Stimulated activated CD4-positive, alpha-beta T cell treated with anti-CD3 and anti-CD28 coated beads, Interleukin-15, amount 100 ng/mL, for 1 hour (primary cell): ENCODE measurements at places on chromosomes 3 and 15.
A peak's percentile ranks its signal among the peaks of the same experiment; 100 is the strongest.

GRCh38 chr3:46558184-46559043 is 7.7 kb downstream of the LRRC2 start:
- peak; percentile 28 for DNase-seq

- no peak for DNase-seq
Observed at GRCh38 chr15:57518779-57519405, 72.8 kb upstream of the MYZAP start.

- DNase-seq = no peak
Observed at GRCh38 chr3:164417955-164418354, 660.3 kb downstream of the SI start.

DNA sequence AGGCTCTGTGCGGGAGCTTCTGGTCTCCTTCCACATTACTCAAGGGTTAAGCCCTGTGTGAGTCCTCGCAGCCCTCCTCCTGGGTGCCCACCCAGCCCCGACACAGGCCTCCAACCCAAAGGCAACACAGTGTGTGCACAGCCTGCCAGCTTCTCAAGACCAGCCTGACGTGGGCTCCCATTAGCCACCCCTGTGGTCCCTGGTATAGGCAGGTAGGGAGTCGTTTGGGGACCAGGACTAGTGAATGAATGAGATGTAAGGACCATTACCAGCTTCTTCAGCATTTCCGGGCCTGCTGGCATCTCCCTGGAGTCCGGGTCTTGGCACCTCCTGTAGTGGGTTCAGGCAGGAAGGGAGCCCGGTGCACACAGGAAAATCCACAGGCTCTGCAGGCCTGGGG is 20.2 kb upstream of the PLXNA1 start:
- DNase-seq = no peak

DNA sequence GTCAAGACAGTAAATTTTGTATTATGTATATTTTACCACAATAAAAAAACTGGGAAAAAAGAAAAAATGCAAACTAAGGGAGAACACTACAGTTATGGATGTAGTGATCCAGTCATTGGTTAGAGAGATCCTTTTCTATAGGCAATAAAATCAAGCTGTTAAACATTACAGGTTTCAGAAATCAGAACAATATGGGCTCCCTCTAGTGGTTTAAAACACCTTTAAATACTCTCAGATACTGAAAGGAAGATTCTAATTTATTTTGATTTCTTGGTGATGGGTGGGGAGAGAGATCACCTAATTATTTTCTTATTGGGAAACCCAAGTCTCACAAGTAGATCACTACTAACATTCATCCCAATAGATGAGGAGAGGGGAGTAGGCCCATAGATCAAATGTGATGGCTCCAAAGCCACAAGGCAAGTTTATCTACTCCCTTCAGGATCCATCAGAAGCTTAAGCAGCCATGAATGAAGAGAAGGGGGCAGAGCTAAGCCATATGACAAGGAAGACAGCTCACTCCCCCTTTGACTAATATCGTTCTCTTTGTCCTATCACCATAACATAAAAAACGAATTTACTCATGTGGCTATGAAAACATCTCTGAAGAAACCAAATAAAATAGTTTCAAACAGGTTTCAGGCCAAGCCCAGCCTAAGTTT is 118.6 kb downstream of the ANO10 start:
- no peak for DNase-seq

- no peak for DNase-seq
Observed at GRCh38 chr3:72113964-72114363, 329.0 kb upstream of the PROK2 start.

DNA sequence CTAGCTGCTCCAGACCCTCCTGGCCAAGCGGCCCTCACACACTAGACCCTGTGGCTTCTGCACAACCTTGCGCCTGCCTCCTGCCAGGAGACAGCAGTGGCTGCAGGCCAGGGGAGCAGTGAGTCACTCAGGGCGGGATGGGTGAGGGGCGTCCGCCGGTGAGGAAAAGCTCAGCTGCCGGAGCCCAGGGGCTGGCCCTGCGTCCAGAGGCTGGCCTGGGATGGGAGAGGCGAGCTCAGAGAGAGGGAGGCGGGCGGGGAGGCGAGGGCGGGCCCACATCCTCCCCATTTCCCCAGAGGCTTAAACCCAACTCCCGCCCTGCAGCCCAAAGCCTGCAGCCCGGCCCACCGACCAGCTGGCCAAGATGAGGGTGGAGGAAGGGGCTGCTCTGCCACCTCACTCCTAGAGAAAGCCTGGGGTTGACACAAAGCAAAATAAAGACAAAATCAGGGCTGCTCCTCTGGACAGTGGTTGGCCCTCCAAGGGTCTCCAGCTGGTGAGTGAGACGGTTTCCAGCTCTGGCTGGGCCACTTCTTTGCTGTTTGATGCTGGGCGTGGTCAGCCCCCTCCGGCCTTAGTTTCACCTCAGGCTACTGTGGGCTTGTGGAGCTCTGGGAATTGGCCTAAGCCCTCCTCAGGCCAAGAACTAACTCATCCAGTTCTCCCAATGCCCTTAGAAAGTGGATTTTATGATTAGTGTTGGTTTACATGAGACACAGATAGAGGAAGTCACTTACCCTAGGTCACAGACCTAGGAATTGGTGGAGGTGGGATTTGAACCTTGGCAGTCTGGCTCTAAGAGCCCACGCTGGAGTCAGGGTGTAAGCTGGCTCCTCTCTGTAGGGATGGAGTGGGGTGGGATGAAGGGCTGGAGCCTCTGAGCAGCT is 50.6 kb downstream of the IQSEC1 start:
- no peak for DNase-seq

DNA sequence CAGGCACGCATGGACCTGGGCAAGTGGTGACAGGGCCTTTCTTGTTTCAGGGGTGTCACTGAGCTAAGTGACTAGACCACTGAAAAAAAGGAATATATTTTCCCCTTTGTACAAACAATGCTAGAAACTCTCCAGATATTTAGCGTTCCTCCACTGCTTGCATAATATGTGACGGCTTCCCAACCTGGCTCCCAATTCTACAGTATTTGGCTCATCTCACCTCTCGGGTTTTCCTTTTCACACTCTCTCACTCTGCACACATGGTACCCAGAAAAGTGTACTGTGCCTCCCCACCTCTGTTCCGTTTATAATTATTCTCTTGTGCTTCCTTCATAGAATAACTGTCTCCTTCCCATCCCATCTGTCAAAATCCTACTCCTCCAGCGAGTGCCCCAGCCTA is 140.5 kb upstream of the KLHL25 start:
- DNase-seq = no peak

GRCh38 chr3:72270072-72270681 is 485.2 kb upstream of the PROK2 start:
- no peak for DNase-seq

- DNase-seq = no peak
Observed at GRCh38 chr3:139267300-139268246, 76.2 kb upstream of the MRPS22 start.

DNA sequence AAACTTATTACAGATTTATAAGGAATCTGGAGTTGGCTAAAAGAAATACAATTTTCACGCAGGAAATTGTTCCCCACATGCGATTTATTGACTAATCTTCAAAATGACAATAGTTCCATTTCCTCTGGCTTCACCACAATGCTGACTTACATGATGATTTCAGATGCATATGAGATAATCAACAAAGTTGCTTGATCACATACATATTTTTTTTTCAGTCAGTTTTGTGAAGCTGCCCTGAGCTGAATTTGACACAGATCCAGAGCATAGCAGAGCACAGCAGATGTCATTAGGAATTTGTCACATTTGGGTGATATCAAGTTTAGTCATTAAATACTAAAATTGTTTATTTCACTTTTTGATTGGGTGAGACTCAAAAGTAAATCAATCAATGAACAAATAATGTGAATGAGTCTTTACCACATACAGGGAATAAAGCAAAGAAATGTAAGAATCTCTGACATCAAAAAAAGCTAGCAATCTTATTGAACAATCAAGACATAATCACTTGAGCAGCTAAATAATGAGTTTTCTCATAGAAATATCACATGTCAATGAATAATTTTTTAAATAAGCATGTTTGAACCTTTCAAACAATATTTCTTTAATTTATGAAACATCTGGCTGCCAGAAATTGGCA is 18.3 kb downstream of the CPB1 start:
- DNase-seq = no peak

DNA sequence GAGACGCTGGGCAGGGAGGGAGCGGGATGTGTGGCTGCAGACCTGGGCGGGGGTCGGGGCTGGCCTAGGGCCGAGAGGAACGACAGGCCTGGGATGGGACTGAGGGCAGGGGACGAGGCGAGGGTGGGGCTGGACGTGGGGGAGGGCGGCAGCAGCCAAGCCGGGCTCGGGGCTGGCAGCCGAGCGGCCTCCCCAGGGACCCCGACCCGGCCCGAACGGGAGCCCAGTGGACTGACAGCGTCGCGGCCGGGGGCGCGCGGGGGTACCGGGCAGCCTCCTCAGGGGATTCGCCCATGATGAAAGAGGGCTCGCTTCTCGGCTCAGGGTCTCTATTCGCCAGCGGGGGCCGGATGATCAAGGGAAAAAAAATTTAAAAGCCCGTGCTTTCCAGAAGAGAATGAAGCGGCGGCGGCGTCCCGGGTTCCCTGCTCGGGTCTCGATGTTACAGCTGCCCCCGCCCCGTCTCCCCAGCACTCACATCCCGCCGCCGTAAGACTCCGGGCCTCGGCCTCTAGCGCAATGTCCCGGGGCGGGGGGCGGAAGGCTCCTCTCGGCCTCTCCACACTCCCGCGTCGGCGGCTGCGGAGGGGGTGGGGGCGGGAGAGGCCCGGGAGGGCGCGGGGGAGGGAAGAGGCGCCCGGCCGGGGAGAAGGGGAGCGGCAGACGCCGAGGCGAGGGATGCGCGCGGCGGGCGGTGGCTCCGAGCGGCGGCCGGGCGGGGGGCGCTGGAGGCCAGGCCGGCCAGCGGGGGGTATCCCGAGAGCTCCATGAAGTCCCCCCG is 4.3 kb downstream of the PTH1R start:
- DNase-seq = no peak

DNA sequence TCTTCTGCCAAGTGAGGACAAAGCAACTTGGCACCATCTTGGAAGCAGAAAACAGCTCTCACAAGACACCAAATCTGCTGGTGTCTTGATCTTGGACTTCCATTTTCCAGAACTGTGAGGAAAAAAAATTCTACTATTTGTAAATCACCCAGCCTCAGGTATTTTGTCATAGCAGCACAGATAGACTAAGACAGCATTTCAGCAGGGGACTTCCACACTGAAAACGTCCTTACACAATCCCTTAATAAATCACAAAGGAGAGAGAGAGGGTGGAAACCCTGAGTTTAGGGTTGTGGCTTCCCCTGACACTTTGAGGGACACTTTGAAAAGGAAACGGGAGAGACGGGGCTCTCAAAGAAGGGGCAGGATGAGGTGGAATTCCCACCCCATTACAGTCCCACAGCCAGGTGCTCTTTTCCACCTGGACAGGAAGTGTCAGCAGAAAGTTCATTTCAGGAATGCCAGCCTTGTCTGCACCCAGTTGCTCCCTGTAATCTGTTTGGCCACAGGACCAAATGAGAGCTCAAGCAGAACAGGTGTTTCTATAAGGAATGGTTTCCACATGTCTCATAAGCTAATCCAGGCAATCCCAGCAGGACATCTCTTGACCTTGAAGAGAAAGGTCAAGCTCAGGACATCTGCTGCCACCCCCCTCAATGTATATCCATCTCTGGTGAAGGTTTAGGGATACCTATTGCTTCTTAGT is 51.3 kb downstream of the MYLK start:
- DNase-seq = no peak

DNA sequence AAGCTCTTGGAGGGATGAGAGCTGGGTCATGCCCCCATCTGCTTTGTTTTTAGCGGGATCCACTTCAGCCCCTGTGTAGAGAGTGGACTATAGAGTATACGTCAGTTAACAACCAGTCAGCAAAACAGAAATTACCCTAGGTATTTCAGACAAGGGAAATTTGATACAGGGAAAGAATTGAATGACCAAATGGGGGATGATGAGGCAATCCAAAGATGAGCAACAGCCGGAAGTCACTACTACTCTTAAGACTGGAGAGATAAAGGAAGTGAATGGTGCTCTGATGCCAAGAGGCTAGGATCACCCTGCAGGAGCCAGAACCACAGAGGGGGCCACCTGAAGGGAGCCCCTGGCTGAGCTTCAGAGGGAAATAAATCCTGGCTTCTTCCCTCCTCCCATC is 1.7 kb upstream of the GPR62 start:
- no peak for DNase-seq

DNA sequence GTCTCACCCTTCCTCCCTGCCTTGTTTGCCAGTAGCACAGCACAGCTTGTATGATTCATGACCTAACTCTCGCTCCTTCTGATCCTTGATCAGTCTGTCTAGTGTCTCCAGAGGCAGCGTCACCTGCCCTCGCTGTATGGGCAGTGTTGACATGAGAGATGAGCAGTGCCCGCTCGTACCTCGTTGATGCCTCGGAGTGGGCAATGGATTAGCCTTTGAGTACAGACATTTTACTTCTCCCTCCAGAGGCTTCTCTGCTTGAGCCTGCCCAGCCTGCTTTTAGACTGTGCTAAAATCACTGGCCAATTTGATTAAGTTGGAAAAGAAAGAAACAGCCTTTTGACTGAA is 569.0 kb downstream of the NTRK3 start:
- no peak for DNase-seq

DNA sequence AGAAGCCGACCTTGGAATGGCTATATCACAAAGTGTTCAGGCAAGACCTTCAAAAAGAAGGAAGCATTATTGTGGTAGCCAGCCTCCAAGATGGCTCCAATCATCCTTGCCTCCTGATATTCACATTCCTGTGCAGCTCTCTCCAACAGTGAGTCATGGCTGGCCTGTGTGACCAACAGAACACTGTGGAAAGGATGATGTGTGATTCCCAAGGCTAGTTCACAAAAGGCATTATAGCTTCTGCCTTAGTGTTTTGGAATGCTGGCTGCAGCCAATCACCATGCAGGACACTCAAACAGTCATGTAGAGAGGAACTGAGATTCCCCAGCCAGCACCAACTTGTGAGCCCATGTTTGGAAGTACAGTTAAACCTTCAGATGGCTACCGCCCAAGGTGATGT is 102.6 kb downstream of the EFL1 start:
- DNase-seq = no peak

- no peak for DNase-seq
Observed at GRCh38 chr3:168087539-168087938, 8.2 kb downstream of the GOLIM4 start.

DNA sequence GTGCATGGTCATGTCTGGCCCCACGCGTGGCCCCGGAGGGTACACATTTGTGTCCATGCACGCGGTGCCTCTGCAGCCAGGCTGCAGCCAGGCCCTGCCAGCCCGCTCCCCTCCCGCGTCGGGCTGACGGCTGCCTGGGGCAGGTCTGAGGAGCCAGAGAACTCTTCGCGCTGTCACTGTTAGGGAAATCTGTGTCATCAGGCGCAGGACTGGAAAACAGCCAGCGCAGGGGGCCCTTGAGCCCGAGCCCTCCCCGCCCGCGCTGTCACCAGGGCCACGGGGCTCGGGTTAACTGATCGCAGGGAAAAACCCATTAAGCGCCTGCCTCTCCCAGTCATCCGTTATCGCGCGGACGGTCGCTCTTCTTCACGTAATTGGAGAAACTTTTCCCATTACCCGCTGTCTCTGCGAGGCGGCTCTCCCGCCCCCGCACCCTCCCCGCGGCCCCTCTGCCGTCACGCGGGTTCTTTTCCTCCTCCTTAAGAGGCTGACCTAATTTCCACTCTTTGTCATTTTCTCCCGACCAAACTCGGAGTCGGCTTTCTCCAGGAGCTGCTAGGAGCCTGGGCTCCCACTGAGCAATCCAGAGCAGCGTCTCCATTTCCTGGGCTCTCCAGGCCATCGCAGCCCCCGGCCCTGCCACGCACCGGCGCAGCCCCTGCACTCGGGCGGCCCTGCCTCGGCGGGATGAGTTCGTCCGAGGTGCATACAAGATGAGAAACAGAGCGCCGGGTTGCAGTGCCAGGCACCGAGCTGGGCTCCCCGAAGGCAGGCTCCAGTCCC is 57.5 kb upstream of the PRR23E start:
- no peak for DNase-seq
